ENCODE measurements at places on chromosomes 2 and 18. TPM values are rescaled to one million over a fixed set of nuclear protein-coding genes. Genes with fewer than 3 reads are reported as not detected.

GRCh38 chr2:217618744-217619143 lies 384.1 kb downstream of the TNS1 start:
- no peaks in the 10 kb centered on the region for H3K36me3 ChIP-seq
- no peak overlapping the region for H3K4me3 ChIP-seq
- no peak overlapping the region for H3K27ac ChIP-seq
- peaks cover 25% of the 10 kb centered on the region for H3K4me1 ChIP-seq

GRCh38 chr2:234771176-234771575 lies 180.6 kb upstream of the SH3BP4 start:
- H3K4me1 ChIP-seq: no peaks in the 10 kb centered on the region
- no peak overlapping the region for H3K4me3 ChIP-seq
- no peak overlapping the region for H3K27ac ChIP-seq
- DNase-seq: no peak

- no peaks in the 10 kb centered on the region for H3K27me3 ChIP-seq
- H3K4me3 ChIP-seq: no peak overlapping the region
- no peaks in the 10 kb centered on the region for H3K36me3 ChIP-seq
- DNase-seq: peak; percentile 48
- no peak overlapping the region for H3K27ac ChIP-seq
- H3K4me1 ChIP-seq: no peaks in the 10 kb centered on the region
Measured at GRCh38 chr2:238585836-238586821, 159.4 kb downstream of the ASB1 start.

- no peaks in the 10 kb centered on the region for H3K36me3 ChIP-seq
- H3K27me3 ChIP-seq: no peaks in the 10 kb centered on the region
- H3K27ac ChIP-seq: no peak overlapping the region
Measured at GRCh38 chr2:11541693-11542274, 7.9 kb downstream of the GREB1 start.

- H3K36me3 ChIP-seq: no peaks in the 10 kb centered on the region
- H3K27me3 ChIP-seq: no peaks in the 10 kb centered on the region
- no peak overlapping the region for H3K27ac ChIP-seq
- no peak overlapping the region for H3K4me3 ChIP-seq
- peak; percentile 58 for DNase-seq
Measured at GRCh38 chr2:46804794-46805193, 110.8 kb downstream of the MCFD2 start.

GRCh38 chr2:195819276-195819675 lies 162.2 kb downstream of the SLC39A10 start:
- no peaks in the 10 kb centered on the region for H3K27me3 ChIP-seq
- no peaks in the 10 kb centered on the region for H3K4me1 ChIP-seq
- H3K36me3 ChIP-seq: no peaks in the 10 kb centered on the region

- H3K4me3 ChIP-seq: no peak overlapping the region
- no peaks in the 10 kb centered on the region for H3K4me1 ChIP-seq
- DNase-seq: no peak
Measured at GRCh38 chr2:144078106-144078505, 441.8 kb downstream of the ZEB2 start.

GRCh38 chr18:56627991-56628390 lies 10.4 kb downstream of the TXNL1 start:
- H3K27ac ChIP-seq: no peak overlapping the region
- H3K4me3 ChIP-seq: no peak overlapping the region
- DNase-seq: no peak
- no peaks in the 10 kb centered on the region for H3K27me3 ChIP-seq
- peaks cover 3% of the 10 kb centered on the region for H3K36me3 ChIP-seq

DNA sequence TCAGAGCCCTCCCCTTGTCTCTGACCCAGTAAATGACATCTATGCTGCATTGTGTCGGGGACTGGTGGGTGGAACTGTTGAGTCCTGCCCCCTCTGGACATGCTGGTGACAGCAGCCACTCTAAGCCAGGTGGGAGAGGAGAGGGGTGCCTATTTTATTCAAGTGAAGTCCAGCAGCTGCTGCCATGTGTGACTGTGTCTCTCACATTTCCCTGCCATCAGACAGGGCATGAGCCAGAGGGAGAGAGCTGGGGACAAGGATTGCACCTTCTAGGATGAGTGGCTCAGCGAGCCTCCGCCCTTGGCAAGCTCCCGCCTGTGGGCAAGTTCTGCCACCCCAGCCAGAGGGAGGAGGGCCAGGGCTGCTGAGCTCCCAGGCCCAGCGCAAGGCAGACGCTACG lies 13.7 kb downstream of the NGEF start:
- H3K36me3 ChIP-seq: no peaks in the 10 kb centered on the region
- no peak for DNase-seq
- no peaks in the 10 kb centered on the region for H3K27me3 ChIP-seq
- H3K4me1 ChIP-seq: no peaks in the 10 kb centered on the region

GRCh38 chr18:64219517-64219916 lies 70.6 kb upstream of the LINC00305 start:
- no peaks in the 10 kb centered on the region for H3K4me1 ChIP-seq
- no peaks in the 10 kb centered on the region for H3K27me3 ChIP-seq
- no peak overlapping the region for H3K4me3 ChIP-seq
- H3K36me3 ChIP-seq: no peaks in the 10 kb centered on the region
- no peak overlapping the region for H3K27ac ChIP-seq

DNA sequence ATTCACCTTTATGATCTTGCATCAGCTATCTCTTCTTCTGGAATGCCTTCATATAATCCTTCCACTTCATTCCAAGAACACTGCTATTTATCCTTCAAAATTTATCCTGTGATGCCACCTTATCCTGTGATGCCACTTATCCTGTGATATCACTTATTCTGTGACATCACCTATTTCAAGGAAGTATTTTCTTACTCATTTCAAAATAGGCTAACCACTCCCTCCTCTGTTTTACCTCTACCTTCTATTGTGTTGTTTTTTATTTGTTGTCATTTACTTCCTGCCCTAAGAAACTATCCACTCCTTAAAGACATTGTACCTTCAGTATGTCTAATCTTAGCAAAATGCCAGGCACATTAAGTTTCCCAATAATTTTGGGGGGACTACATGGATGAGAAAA lies 38.8 kb downstream of the CD226 start:
- no peak overlapping the region for H3K27ac ChIP-seq
- no peak overlapping the region for H3K4me3 ChIP-seq
- no peaks in the 10 kb centered on the region for H3K4me1 ChIP-seq
- no peaks in the 10 kb centered on the region for H3K36me3 ChIP-seq
- DNase-seq: no peak

GRCh38 chr2:195105581-195105980 lies 551.4 kb upstream of the SLC39A10 start:
- H3K27ac ChIP-seq: no peak overlapping the region
- no peak for DNase-seq
- no peaks in the 10 kb centered on the region for H3K36me3 ChIP-seq
- no peak overlapping the region for H3K4me3 ChIP-seq

DNA sequence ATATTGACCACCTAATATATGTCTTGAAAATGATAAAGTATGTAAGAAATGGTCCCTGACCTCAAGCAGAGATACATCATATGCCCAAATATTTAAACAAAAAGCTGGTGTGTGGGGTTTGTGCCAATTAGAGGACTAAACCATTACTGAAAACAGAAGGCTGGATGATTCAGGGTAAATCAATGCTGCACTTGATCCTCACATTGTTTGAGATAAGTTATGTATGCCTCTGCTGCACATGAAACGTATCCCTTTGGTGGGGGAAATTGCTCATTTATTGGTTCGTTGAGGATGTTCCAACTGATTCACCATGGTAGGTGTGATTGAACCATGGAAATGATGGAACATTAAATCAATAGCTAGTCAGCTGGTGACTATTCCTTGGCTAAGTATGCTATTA lies 24.7 kb upstream of the DARS1 start:
- no peak overlapping the region for H3K4me3 ChIP-seq
- no peaks in the 10 kb centered on the region for H3K4me1 ChIP-seq
- H3K27me3 ChIP-seq: no peaks in the 10 kb centered on the region
- H3K36me3 ChIP-seq: no peaks in the 10 kb centered on the region
- no peak overlapping the region for H3K27ac ChIP-seq

DNA sequence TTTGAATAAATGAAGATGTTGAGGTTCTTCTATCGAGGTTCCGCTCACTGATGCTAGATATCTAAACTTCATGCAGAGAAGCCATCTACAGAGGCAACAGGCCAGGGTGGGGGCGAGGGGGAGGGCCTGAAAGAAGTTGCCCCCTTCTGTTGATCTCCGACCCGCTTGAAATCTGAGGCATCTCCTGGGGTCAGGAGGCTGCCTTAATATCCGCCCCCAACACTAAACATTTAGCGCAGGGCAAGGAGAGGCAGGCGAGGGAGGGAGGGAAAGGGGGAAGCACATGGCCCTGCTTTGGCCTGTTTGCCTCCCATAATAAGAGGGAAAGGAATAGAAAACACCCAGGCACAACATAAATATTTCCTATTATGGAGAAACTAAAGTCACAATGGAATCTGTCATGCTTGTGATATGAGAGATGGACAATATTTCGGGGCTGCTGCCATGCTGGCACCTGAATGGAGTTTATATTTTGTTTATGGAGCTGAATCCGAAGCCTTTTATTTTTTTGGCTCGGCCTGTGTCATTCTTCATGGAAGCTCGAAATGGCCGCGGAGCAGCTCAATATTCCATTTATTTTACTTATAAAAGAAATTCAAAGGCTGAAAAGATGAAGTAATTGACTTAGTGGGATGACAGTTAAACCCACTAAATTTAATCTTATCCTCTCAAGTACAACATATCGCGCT lies 221.1 kb downstream of the INSIG2 start:
- H3K36me3 ChIP-seq: no peaks in the 10 kb centered on the region
- H3K27me3 ChIP-seq: no peaks in the 10 kb centered on the region
- no peak overlapping the region for H3K27ac ChIP-seq
- H3K4me3 ChIP-seq: peak overlapping the region; percentile 31

GRCh38 chr18:37419315-37419714 lies 146.3 kb downstream of the CELF4 start:
- no peak overlapping the region for H3K27ac ChIP-seq
- DNase-seq: no peak
- H3K4me3 ChIP-seq: no peak overlapping the region
- no peaks in the 10 kb centered on the region for H3K27me3 ChIP-seq
- H3K36me3 ChIP-seq: no peaks in the 10 kb centered on the region

DNA sequence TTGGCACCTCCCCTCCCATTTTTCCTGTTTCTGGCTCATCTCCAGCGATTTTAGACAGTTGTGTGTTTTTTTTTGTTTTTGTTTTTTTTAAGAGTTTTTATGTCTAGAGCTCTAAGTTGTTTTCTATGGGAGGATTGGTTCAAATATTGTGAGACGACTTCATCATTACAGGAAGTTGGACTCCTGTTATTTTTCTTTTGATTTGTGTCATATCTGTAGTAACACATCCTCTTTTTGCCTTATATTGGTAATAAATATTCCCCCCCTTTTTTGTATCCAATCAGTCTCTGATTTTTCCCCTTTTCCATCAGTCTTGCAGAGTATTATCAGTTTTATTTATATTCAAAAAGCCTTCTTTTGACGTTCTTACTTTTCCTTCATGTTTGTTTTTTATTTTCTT lies 89.0 kb downstream of the KIAA1328 start:
- no peaks in the 10 kb centered on the region for H3K4me1 ChIP-seq
- H3K4me3 ChIP-seq: no peak overlapping the region
- H3K36me3 ChIP-seq: no peaks in the 10 kb centered on the region
- no peaks in the 10 kb centered on the region for H3K27me3 ChIP-seq
- no peak for DNase-seq

GRCh38 chr2:10481055-10481665 lies 33.0 kb upstream of the ODC1 start:
- no peak for DNase-seq
- H3K4me1 ChIP-seq: no peaks in the 10 kb centered on the region
- H3K27me3 ChIP-seq: no peaks in the 10 kb centered on the region
- no peaks in the 10 kb centered on the region for H3K36me3 ChIP-seq
- H3K27ac ChIP-seq: no peak overlapping the region

GRCh38 chr2:24435391-24436316 lies 55.4 kb upstream of the NCOA1 start:
- no peak overlapping the region for H3K4me3 ChIP-seq
- DNase-seq: peak; percentile 83
- H3K27me3 ChIP-seq: no peaks in the 10 kb centered on the region
- H3K27ac ChIP-seq: peak overlapping the region; percentile 64
- H3K4me1 ChIP-seq: peaks cover 30% of the 10 kb centered on the region
- no peaks in the 10 kb centered on the region for H3K36me3 ChIP-seq

DNA sequence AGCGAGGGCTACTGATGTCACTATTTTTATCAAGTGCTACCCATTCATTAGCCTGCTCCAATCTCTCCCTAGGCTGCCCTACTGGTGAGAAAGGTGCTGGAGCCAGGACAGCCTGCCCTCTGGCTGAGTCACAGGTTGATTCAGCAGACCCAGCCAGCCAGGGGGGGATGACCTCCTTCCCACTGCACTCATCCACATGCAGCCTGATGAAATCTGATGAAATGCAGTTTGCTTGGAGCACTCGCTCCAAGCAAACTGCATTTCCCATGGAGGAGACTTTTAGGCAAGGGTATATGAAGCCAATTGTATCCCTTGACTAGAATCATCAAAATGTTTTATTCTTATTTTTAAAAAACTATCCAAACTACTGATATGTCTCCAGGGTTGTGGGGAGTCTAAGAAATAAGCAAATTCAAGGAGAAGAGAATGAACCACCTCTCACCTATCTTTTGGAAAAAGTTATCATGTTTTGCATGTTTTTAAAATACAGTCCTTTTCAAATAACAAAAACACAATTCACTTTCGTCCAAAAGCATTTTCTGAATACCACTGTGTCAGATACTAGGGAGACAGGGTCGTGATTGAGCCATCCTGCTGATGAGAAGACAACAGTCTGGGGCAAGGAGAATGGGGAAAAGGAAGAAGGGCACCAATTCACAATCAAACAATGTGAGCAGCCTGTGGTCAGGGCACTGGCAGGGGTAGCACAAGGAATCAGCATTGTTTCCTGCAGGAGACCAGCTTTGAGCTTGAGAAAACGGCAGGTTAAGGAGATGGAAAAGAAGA lies 128.3 kb downstream of the AFF3 start:
- peak; percentile 61 for DNase-seq
- no peak overlapping the region for H3K4me3 ChIP-seq
- H3K27ac ChIP-seq: peak overlapping the region; percentile 63
- H3K36me3 ChIP-seq: no peaks in the 10 kb centered on the region

DNA sequence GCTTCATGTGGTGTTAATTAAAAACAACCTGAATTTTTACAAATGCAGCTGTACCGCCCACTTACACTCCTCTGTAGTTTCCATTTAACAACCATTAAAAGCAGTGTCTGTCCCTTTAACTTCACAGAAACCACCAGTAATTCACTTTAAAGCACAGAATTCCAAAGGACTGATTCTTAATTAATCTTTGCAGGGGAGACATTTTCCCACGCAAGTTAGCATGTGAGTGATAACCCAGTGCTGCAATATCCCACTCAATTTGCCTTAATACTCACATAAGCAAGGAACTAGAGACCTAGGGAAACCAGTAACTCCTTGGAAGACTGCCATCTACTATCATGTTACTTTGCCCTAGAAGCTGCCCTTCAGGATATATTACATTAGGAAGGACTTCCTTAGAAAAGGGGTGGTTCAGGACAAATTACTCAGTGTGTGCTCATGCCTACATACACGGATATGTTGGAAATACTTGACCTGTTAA lies 102.3 kb downstream of the OSR1 start:
- H3K36me3 ChIP-seq: no peaks in the 10 kb centered on the region
- no peak for DNase-seq
- no peak overlapping the region for H3K27ac ChIP-seq
- peaks cover 7% of the 10 kb centered on the region for H3K4me1 ChIP-seq
- no peaks in the 10 kb centered on the region for H3K27me3 ChIP-seq

GRCh38 chr2:161115605-161116380 lies 44.4 kb upstream of the TANK start:
- no peaks in the 10 kb centered on the region for H3K27me3 ChIP-seq
- H3K27ac ChIP-seq: no peak overlapping the region
- no peak overlapping the region for H3K4me3 ChIP-seq
- DNase-seq: no peak

GDF7 gene
- total RNA-seq: 1.1 TPM

GAL3ST2 gene
- total RNA-seq: 1.1 TPM

SLC23A3 gene
- 0.33 TPM for total RNA-seq

FAM110C gene
- 12.4 TPM for total RNA-seq

CAPN14 gene
- 0.16 TPM for total RNA-seq

C2orf80 gene
- total RNA-seq: not detected
